ENCODE measurements at places on chromosomes 12 and 14.

- DNase-seq: no peak
Observed at GRCh38 chr14:71533390-71533789, 398.8 kb upstream of the RGS6 start.

GRCh38 chr14:69247676-69248440 is 12.1 kb upstream of the GALNT16 start:
- no peak for DNase-seq

- no peak for DNase-seq
Observed at GRCh38 chr12:32107359-32108267, 966 bp downstream of the BICD1 start.

- DNase-seq: no peak
Observed at GRCh38 chr12:62581288-62582064, 114.8 kb downstream of the MON2 start.

- no peak for DNase-seq
Observed at GRCh38 chr14:64659366-64659765, 44.9 kb upstream of the PLEKHG3 start.

DNA sequence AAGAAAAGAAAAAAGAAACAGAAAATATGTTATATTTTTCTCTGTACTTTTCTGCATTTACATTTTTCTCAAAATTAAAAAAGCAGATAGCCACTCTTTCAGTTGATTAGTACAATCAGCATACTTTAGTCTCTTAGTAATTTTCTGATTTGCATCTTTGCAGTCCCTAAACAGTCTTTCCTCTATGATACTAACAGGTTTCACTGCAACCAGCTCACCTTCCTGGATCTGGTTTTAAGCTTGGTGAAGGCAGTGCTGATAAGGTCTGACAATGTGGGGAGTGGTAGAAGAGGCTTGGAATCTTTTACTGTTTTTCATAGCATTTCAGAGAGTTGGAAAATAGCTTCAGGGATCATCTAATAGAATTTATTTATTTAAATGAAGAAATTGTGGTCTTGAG is 457.6 kb downstream of the ZFP36L1 start:
- DNase-seq: no peak

GRCh38 chr14:100568164-100568997 is 18.8 kb downstream of the BEGAIN start:
- no peak for DNase-seq

GRCh38 chr14:92039063-92039718 is 668 bp downstream of the TRIP11 start:
- DNase-seq: no peak

DNA sequence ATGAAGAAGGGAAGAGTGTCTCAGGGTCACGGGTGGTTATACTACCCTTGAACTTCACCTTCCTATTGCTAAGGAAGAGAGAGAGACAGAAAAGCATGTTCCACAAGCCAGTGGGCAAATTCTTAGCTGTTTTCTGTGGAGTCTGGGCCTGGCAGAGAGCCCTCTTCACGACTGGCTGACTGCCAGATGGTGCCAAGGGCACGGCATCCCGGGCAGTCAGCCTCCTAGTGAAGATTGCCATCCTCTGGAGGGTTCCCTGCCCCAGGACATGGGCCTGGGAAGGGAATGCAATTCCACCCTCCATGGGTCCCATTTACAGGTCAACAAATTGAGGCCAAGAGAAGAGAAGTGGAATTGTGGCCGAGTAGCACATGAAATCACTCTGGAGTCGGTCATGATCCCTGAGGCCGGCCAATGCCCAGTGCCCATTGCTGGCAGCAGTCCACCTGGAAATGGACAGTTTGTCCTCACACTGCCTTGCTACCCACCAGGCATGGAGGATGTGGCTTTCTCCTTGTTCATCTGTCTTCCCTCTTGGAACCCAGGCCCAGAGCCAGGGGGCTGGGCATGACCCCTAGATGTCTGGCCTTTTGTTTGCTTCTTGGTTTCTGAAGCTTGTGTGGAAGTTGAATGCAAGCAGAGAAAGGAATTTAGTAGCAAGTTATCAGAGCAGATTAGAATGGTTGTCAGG is 9.9 kb downstream of the TUNAR start:
- DNase-seq: no peak

DNA sequence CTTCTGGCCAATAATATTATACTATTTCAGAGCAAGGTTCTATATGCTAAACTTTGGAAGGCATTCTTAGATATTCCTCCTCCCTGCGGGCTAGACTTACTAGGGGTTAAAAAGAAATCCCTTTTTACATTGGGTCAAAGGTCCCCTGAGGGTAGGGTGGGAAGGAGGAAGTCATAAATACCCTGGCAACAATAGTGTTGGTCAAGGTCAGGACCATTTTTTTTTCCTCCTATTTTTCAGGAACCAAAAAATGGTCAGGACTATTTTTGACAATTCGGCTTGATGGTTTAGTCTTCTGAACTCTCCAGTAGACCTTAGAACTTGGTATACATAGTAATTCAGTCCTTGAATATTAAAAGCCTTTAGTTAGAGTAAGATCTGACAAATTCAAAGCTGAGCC is 4.5 kb upstream of the NANOG start:
- no peak for DNase-seq

DNA sequence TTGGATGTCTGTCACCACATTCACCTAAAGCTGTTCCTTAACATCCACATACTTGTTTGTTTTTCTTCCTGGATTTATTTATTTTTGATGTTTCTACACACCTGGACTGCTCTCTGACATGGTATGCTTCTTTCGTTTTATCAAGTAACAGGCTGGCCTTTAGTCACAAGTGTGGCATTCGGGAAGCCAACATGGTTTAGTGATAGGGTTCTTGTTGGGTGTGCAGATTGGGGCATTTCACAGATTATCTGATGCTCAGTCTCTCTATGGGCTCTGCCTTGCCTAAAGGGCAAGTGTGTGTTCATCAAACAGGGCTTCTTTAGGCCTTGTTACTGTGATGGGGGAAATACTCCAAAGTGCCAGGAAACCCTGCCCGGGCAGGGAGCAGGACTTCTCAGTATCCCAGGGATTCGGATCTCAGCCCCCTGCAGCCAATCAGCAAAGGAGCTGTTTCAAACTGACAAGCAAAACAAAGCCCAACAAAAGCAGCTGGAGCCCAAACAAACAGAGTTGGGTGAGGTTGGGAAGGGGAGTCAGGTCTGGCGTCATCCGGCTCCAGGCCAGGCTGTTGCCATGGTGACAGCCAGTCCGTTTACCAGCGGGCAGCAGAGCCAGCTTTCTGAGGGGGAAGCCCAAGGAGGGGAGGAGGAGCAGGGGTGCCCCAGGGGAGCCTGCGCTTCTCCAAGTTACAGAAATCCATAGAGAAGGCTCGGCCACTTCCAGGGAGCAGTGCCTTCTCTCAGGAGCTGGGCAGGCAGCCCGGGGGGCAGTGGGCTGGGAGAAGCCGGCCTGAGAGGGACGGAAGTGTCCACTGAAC is 31.9 kb downstream of the FOS start:
- no peak for DNase-seq

- DNase-seq: no peak
Observed at GRCh38 chr14:33081259-33081658, 142.6 kb downstream of the NPAS3 start.

DNA sequence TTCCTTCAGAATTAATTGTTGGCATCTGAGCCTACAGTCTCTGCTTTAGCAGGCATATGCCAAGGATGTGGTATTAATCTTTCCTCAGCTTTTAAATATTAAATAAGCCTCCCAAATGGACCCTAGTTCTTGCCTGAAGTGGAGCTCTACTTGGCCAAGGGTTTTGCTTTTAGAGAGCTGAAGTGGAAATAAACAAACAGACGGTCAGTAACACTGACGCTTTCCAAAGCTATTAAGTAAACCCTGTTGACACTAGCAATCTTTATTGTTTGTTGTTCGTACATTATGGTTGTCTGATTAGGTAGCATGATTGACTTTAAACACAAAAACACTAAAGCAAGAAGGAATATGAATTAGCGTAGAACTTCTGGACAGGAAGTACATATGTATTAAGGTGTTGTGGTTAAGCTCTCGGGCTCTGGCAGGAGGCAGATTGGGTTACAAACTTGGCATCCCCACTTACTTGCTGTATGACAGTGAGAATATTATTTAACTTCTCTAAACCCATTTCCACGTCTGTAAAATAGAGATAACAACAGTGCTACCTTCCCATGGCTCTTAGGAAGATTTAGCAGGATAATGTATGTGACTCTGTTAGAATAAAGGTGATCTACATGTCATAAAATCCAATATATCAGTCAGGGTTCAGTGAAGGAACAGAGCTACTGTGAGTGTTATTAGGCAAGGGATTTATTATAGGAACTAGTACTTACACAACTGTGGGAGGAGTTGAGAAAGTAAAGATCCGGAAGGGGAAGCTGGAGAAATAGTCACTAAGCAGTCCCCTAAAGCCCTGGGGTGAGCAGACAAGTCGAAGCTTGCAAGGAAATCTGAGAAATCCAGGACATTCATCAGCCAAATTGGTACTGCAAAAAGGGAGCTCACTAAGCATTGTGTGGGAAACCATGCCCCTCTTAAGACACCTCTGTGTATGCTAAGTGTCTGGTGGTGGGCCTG is 92.2 kb upstream of the ATF7IP start:
- DNase-seq: no peak

- DNase-seq: no peak
Observed at GRCh38 chr12:54593725-54594124, 5.3 kb upstream of the PPP1R1A start.

- no peak for DNase-seq
Observed at GRCh38 chr12:113469224-113469948, 2.3 kb downstream of the LHX5 start.

- DNase-seq: no peak
Observed at GRCh38 chr14:51630987-51631386, 20.7 kb upstream of the FRMD6 start.

DNA sequence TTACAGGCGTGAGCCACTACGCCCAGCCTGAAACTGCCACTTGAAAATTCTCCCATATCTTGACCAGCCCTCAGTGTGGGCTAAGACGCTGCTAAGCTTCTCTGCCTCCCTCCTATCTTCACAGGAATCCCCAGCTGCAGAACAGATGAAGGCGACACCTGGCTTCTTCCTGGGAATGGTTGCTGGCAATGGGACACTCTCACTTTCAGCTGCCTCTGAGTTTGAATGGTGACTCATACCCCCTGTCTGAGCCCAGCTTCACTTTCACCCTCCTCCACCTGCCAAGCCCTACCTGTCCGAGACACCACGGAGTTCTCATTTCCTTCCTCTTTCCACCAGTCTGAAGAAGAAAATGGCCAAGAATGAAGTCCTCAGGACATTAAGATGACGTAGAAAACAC is 18.3 kb upstream of the VASH1 start:
- no peak for DNase-seq

DNA sequence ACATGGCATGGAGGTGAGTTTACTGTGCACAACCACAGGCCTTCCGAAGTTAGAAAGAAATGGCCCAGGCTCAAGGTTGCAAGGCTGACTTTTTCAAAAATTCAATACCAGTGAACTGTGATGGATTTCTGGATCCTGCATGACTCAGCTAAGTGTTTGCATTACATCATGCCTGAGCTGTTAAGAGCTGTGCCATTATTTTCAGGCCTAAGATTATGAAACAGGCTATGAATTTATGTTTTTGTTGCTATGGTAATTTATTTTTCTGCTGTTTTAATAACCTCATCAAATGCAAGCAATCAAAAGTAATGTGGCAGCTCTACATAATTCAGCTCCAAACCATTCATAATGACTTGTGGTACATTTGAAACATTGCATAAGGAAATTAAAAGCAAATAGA is 457.7 kb upstream of the TMEM132C start:
- DNase-seq: no peak

DNA sequence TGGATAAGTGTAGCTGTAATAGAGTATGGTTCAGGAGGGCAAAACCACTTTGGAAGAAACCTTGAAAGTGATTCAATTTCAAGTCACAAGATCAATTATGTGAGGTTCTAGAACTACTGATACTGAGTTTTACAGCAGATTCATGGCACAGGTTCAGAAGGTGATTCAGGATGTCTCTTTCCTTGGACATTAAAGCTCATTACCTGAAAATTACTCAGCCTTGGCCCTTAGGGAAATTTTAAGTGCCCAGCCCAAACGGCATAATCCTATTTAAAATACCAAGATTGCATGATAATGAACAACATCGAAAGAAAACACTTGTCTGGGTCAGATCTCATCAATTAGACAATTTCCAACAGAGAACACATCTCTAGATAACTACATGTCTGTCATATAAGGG is 70.2 kb upstream of the SLC38A2 start:
- DNase-seq: no peak

GRCh38 chr12:70948976-70949336 is 28.4 kb upstream of the PTPRR start:
- DNase-seq: no peak
